Lung (tissue), 17 donors: ENCODE measurements at places on chromosomes 12 and 14.

GRCh38 chr14:33390335-33390734 lies 451.7 kb downstream of the NPAS3 start:
- DNase-seq, result peak; percentile 44

DNA sequence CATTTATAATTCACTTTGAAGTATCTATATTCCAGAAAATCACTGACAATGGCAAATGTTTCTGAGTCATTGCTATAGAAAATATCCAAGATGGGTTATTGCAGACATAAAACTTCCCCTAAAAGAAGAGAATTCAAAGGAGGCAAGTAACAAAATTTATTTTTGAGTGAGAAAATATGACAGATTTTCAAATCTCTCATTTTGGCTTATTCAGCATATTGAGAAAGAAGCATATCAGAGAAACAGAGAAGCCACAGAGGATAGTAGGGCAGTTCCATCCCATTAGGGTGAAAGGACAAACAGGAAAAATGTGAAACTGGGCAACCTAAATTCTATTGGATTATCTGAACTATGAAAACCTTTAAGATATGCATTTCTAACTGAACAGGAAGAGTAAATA lies 85.0 kb downstream of the SYT1 start:
- no peak for DNase-seq

- no peak for DNase-seq
Observed at GRCh38 chr14:81342850-81343580, 57.1 kb downstream of the STON2 start.

- peak; percentile 36 for DNase-seq
Observed at GRCh38 chr14:68791902-68792677, 777 bp downstream of the ZFP36L1 start.

DNA sequence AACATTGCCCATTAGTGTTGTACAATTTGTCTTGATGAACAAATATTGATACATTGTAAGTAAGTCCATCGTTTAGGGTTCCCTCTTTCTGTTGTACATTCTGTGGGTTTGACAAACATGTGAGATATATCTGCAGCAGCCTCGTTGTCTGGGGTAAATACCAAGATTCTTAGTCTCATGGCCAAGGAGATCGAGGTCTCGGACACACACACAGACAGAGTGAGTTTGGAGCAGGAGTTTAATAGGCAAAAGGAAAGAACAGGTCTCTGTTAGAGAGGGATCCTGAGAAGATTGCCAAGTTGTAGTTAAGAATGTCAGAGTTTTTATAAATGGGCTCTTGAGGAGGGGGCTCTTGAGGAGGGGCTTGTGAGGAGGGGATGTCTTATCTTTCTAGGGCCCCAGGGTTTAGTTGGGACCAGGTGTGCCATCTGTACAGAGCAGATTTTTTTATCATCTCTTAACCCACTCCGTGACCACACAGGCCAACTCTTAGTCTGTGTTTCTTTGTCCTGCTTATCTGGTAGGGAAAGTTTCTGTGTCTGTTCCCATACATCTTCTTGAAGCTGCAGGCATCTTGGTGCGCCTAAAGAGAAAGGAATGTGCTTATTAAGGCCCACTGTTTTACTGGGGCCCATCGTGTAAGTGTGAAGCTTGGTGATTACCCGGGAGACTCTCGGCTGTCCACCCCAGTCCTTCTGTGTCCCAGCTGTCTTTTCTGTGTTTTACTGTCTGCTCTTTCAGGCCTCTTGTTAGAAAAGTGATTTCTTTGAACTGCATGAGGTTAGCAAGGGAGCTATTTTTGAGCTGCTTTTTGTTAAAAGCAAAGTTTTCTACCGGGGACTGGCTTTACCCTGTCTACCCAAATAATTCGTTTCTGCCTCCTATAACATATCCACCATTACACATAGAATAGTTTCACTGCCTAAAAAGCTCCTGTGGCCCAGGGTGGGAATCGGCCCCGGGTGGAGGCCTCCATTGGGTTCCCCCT lies 22.4 kb upstream of the CLEC2D start:
- peak; percentile 32 for DNase-seq

GRCh38 chr14:86973177-86973576 lies 1019.8 kb downstream of the GALC start:
- DNase-seq, result no peak

GRCh38 chr12:67697967-67698366 lies 49.4 kb downstream of the DYRK2 start:
- DNase-seq, result no peak

GRCh38 chr12:132872975-132873421 lies 14.4 kb downstream of the CHFR start:
- DNase-seq, result no peak

DNA sequence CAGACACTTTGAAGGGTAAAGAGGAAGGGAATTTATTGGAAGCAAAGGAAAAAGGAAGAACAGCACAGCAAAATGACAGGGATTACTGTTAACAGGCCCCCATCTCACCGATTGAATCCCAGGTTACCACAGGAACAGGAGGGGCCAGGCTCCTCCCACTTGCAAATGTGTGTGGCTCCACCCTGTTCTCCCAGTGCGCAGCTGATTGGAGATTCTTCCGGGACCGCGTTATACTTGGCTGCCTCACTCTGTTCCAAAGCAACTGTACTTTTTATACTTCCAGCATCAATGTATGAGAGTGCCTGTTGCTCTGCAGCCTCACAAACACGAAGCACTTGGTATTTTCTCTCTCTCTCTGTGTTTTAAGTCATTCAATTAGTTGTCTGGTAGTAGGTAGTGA lies 273.6 kb upstream of the MDGA2 start:
- DNase-seq, result no peak

- DNase-seq, result no peak
Observed at GRCh38 chr12:9906873-9907272, 25.3 kb downstream of the CLEC2A start.

GRCh38 chr14:91405241-91405721 lies 12.3 kb downstream of the CCDC88C start:
- no peak for DNase-seq
